HCT116 (cell line): ENCODE measurements at places on chromosomes 5 and 9.

- H3K27me3 ChIP-seq: no peaks in the 10 kb centered on the region
- H3K27ac ChIP-seq: no peak overlapping the region
- no peak for DNase-seq
- no peaks in the 10 kb centered on the region for H3K4me1 ChIP-seq
- H3K36me3 ChIP-seq: no peaks in the 10 kb centered on the region
- no peak overlapping the region for H3K4me3 ChIP-seq
Observed at GRCh38 chr5:3103262-3103811, 351.9 kb upstream of the IRX2 start.

GRCh38 chr9:131892902-131893500 lies 153.1 kb upstream of the RAPGEF1 start:
- H3K27me3 ChIP-seq: no peaks in the 10 kb centered on the region
- H3K4me1 ChIP-seq: no peaks in the 10 kb centered on the region
- no peak for DNase-seq
- H3K4me3 ChIP-seq: no peak overlapping the region

- no peak overlapping the region for H3K4me3 ChIP-seq
- H3K27me3 ChIP-seq: no peaks in the 10 kb centered on the region
- H3K27ac ChIP-seq: no peak overlapping the region
- DNase-seq: no peak
- H3K4me1 ChIP-seq: no peaks in the 10 kb centered on the region
Observed at GRCh38 chr9:13424204-13424603, 144.7 kb upstream of the MPDZ start.

DNA sequence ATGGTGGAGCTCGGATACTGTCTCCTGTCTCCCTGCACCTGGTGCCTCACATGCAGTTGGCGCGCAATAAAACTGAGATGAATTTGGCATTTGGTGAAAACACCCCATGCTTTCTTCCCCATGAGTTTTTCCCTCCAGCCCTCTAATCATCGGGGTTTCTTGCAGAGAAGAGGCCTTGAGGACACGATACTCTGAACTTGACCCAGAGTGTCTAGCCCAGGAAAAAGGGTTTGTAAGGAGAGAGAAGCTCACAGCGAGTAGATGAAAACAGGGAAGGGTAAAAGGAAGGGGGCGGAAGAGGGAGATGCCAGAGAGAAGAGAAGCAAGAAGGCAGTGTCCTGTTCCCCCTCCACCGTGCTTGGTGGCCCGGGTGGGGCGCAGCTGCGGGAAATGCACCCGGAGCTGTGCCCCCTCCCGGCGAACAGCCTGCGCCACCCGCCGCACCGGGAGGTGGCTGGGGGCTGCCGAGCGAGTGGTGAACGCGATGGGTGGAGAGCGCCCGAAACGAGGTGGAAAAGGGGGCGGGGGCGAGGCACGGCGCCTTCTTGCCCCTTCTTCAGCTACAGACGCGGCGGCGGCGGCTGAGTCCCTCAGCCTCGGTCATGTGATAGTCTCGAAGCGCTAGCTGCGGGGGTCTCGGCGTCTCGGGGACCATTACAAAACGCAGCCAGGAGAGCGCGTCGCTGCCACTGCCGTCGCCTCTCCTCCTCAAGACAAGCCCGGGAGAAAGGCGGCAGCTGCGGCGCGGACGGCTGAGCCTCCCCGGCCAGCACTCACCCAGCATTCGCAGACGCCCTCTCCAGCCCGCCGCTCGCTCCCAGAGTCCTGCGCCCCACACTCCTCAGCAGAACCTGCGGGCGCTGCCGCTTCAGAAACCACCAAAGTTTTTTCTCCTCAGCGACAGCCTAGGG lies 1.1 kb upstream of the FOXB2 start:
- no peak overlapping the region for H3K27ac ChIP-seq
- H3K36me3 ChIP-seq: no peaks in the 10 kb centered on the region
- no peak overlapping the region for H3K4me3 ChIP-seq
- no peak for DNase-seq
- H3K27me3 ChIP-seq: no peaks in the 10 kb centered on the region

- H3K4me3 ChIP-seq: no peak overlapping the region
- no peaks in the 10 kb centered on the region for H3K36me3 ChIP-seq
- no peak for DNase-seq
- no peaks in the 10 kb centered on the region for H3K27me3 ChIP-seq
Observed at GRCh38 chr9:98356953-98357690, 101.7 kb upstream of the TBC1D2 start.

- no peaks in the 10 kb centered on the region for H3K27me3 ChIP-seq
- 0 out of 2 replicates have a peak, but pooled peaks cover 3% of the 10 kb centered on the region for H3K4me1 ChIP-seq
- H3K4me3 ChIP-seq: no peak overlapping the region
- H3K27ac ChIP-seq: no peak overlapping the region
- H3K36me3 ChIP-seq: peaks cover 4% of the 10 kb centered on the region; the same call in 1 of the 2 replicates
Observed at GRCh38 chr9:121179930-121180681, 21.6 kb downstream of the RAB14 start.
